ENCODE measurements at places on chromosomes 4 and X.

- DNase-seq = no peak
These were observed 50.8 kb downstream of the MAOA start for GRCh38 chrX:43706786-43707370.

DNA sequence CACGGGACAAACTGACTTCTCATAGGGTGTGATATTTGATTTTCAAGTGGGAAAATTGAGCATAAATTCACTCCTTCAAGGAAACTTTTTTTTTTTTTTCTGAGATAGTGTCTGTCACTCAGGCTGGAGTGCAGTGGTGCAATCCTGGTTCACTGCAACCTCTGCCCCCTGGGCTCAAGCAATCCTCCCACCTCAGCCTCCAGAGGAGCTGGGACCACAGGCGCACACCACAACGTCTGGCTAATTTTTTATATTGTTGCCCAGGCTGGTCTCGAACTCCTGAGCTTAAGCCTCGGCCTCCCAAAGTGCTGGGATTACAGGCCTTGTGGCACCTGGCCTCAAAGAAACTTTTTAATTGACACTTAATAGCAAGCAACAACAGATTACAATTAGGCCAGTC lies 13.8 kb downstream of the CLDN34 start:
- DNase-seq = no peak

GRCh38 chr4:182832352-182833120 lies 84.7 kb downstream of the DCTD start:
- no peak for DNase-seq

DNA sequence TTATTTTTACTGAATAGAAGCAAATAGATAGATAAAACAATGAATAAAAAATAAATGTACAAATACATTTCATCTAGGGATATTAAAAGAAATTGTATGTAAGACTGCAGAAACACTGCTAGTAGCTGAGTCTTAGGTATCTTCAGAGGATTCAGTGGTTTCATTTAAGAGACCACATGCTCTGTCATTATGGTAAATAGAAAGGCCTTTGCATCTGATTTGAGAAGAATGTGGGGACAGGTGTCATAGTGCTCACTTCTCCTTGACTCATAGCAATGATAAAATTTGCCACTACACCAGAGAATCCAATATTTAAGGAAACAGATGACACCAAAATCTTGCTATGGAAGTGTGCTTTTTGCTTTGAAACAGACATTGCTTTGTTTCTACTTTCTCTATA lies 59.8 kb upstream of the PPP1R2C start:
- no peak for DNase-seq

DNA sequence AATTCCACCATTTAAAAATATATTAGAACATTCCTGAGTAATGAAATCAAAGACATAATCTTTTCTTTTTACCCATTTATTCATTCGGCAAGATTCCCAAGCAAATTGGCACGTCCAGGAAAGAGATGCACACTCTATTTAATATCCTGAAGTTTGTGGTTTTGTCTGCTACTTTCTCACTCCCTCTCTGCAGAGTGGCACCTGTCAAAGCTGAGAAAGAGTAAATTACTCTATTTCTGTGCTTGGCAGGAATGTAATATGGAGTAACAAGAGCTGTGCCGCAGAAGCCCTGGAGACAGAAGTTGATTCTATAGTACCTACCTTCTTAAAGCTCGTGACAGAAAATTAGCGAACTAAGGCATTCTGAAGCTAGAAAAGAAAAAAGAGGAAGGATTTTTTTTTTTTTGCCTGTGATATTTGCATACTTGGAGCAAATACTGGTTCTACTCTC lies 5.5 kb downstream of the GSTCD start:
- DNase-seq = no peak

DNA sequence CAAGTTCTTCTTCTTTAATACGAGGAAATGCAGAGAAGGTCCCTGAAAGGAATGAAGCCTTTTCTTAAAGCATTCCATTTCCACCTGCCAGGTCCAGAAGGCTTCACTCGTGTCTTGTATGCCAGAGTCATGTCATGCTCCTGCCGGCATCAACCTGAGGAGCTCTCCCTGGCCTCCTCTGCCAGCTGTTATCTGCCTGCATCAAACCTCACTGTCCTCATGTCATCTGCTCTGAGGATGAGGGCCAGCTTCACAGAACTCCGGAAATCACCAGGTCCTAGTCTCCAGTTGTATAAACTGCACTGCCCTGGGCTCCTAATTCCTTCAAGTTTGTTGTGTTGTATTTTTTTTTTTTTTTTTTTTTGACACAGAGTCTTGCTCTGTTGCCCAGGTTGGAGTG lies 20.0 kb upstream of the S100G start:
- no peak for DNase-seq

DNA sequence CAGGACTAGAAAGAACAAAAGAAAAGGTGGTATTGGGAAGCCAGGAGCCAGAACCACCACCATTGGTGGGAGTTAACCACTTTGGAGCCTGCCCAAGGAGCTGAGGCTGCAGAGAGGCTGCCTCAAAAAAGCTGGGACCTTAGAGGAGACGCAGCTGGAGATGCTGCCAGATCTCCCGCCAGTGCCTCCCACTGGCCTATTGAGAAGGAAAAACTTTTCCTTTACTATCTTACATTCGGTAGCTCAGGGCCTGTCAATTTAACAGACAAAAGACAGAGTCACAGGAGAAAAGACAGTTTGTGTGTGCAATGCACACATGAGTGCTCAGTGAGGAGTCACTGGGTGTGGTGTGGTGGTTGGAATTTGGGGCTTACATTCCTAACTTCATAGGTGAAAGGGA lies 52.4 kb upstream of the HPSE start:
- no peak for DNase-seq

DNA sequence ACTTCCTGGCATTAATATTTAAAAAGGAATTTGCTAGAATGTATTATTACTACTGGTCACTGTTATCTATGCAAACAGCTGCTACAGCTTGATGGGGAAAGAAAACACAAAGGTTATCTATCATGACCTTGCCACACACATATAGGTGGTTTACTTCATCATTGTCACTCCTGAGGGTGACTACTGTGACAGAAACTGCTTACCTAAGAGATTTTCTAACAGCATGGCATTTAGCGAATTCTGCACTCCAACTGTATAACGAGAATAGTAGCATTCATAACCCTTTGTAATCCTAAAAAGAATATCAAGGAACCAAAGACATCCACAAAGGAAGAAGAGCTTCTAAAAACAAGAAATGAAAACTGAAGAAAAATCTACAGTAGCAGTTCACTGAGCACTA lies 74.6 kb upstream of the SPOCK3 start:
- no peak for DNase-seq
